ENCODE measurements at places on chromosomes 13 and 19.
A peak's percentile ranks its signal among the peaks of the same experiment; 100 is the strongest.

GRCh38 chr13:73138638-73139491 lies 80.1 kb downstream of the KLF5 start:
- no peak for DNase-seq

GRCh38 chr13:48849515-48849914 lies 126.2 kb upstream of the FNDC3A start:
- no peak for DNase-seq

GRCh38 chr19:18660051-18660910 lies 23.2 kb upstream of the CRTC1 start:
- DNase-seq = no peak

- DNase-seq = no peak
Observed at GRCh38 chr19:49713236-49713845, 22.4 kb downstream of the CPT1C start.

GRCh38 chr13:84399320-84400085 lies 517.2 kb upstream of the SLITRK1 start:
- no peak for DNase-seq

- no peak for DNase-seq
Observed at GRCh38 chr19:41542622-41543021, 33.3 kb upstream of the CEACAM21 start.

- DNase-seq = no peak
Observed at GRCh38 chr19:3045885-3046697, 16.2 kb downstream of the TLE5 start.

DNA sequence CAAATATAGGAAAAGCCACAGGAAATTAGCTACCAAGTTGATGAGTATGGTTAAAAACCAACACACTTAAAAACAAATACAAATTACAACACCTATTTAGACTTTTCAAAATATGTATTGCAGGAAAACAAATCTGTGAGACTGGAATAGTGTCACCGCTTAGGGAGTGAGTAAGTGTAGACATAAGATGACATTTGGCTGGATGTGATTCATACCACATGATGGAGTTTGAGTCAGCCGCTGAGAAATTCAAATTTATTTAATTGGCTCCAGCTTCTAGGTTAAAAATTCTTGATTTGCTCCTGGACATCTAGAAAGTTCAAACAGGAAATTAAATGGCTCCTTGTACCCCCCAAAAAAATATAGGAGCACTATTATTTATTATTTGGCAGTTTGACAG lies 531.7 kb downstream of the SLITRK1 start:
- no peak for DNase-seq

DNA sequence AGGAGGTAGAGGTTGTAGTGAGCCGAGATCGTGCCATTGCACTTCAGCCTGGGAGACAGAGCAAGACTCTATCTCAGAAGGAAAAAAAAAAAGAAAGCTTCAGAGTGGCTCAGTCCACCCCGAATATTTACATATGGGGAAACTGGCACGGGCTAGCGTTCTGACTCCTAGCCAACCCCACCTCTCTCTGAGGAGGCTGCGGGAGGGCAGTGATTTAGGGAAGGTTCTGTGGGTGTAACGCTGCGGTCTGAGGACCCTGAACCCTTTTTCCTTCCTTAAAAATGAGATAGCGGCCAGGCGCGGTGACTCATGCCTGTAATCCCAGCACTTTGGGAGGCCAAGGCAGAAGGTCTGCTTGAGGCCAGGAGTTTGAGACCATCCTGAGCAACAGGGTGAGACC lies 5.0 kb downstream of the LRRC25 start:
- DNase-seq = no peak

GRCh38 chr19:16024266-16025107 lies 51.8 kb upstream of the TPM4 start:
- no peak for DNase-seq

DNA sequence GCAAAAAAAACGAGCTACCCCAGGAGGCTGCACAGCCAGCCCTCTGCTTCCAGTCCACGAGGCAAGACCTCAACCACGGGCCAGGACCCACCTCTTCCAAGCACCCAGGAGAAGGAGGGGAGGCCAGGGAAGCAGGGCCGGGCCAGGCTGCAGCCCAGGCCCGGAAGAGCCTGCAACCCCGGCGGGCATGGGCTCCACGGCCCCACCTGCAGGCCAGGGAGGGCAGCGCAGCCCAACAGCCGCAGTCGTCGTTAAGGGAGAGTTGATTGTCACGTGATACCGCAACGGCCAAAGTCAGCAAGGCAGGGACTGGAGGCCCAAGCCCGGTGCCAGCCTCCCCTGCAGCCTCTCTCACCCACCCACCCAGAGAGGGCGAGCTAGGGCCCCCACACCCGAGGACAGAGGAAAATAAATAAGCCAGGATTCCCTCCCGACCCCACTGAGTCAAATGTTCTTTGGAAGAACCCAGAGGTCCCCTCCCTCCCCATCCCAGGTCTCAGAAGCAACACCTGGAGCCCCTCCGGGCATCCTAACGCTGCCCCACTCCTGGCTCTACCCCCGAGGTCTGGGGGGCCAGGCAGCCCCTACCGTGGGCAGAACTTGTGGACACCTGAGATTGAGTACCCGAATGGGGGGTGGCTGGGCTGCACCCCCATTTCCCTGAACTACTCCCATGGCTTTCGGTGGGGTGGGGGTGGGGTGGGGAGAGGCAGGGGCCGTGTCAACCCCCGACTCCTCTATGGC lies 5.2 kb upstream of the REXO1 start:
- peak; percentile 72 for DNase-seq

- no peak for DNase-seq
Observed at GRCh38 chr13:89627996-89628395, 1719.5 kb upstream of the MIR17HG start.

DNA sequence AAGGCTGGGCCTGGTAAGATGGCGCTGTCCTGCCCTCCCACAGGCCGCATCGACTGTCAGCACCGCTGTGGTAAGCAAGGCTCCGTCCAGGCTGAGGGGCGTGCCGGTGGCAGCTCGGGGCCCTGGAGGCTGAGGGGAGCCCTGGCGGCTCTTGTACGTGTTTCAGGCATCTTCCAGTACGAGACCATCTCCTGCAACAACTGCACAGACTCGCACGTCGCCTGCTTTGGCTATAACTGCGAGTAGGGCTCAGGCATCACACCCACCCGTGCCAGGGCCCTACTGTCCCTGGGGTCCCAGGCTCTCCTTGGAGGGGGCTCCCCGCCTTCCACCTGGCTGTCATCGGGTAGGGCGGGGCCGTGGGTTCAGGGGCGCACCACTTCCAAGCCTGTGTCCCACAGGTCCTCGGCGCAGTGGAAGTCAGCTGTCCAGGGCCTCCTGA lies 1.2 kb downstream of the IZUMO4 start:
- no peak for DNase-seq

- peak; percentile 67 for DNase-seq
Observed at GRCh38 chr13:34591900-34592529, 350.1 kb upstream of the NBEA start.

- no peak for DNase-seq
Observed at GRCh38 chr19:19211499-19212420, at the start of gene NCAN. Gene NCAN, plus strand, starts transcription at chr19:19211958. Its CDS starts 4,996 bp downstream, at chr19:19216954.

- no peak for DNase-seq
Observed at GRCh38 chr19:45117671-45118070, 24.7 kb downstream of the PPP1R37 start.

DNA sequence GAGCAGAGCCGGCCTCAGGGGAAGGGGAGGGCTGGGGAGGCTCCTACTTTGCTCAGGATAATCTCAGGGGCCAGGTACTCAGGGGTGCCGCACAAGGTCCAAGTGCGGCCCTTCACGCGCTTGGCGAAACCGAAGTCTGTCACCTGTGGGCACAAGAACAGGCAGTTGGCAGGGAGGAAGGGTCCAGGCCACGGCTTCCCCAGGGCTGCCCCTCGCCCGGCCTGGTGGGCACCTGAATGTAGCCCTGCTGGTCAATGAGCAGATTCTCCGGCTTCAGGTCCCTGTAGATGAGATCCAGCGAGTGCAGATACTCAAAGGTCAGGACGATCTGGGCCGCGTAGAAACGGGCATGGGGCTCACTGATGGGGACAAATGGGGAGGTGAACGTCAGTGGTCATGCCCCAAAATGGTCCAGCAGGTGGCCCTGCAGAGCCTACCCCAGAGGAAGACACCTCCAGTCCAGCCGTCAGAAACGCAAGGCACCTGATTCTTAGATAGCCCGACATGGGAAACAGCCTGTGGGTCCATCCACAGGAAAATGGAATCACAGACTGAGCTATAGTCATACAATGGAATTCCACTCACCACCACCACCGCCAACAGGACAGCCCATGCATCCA lies 7.1 kb upstream of the SAMD1 start:
- DNase-seq = no peak

DNA sequence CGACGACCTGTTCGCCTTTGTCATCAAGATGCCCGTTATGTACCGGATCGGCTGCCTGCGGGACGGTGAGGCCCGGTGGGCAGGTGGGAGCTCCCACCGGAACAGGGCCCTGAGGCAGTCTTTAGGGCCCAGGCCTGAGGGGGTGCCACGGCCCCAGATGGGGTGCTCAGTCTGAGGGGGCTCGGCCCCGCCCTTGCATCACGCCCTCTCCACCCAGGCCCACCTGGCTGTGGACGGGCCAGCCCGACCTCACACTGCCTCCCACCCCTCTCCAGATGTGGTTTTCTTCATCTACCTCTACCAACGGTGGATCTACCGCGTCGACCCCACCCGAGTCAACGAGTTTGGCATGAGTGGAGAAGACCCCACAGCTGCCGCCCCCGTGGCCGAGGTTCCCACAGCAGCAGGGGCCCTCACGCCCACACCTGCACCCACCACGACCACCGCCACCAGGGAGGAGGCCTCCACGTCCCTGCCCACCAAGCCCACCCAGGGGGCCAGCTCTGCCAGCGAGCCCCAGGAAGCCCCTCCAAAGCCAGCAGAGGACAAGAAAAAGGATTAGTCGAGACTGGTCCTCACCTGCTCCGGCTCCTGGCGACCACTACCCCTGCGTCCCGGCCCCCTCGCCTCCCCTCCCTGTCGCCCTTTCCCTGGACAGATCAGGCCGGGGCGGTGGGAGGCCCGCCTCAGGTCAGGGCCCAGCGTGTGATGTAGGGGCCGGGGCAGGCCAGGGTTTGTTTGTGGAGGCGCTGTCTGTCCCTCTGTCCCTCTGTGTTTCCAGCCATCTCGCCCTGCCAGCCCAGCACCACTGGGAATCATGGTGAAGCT lies 8.7 kb upstream of the RELB start:
- no peak for DNase-seq

DNA sequence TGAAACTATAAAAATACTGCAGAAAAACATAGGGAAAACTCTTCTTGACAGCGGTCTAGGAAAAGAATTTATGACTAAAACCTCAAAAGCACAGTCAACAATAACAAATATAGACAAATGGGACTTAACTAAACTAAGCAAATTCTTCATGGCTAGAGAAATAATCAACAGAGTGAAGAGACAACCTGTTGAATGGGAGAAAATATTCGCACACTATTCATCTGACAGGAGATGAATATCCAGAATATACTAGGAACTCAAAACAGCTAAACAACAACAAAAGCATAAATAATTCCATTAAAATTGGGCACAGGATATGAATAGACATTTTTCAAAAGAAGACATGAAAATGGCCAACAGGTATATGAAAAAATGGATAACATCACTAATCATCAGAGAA lies 303.6 kb upstream of the PRR20A start:
- no peak for DNase-seq

DNA sequence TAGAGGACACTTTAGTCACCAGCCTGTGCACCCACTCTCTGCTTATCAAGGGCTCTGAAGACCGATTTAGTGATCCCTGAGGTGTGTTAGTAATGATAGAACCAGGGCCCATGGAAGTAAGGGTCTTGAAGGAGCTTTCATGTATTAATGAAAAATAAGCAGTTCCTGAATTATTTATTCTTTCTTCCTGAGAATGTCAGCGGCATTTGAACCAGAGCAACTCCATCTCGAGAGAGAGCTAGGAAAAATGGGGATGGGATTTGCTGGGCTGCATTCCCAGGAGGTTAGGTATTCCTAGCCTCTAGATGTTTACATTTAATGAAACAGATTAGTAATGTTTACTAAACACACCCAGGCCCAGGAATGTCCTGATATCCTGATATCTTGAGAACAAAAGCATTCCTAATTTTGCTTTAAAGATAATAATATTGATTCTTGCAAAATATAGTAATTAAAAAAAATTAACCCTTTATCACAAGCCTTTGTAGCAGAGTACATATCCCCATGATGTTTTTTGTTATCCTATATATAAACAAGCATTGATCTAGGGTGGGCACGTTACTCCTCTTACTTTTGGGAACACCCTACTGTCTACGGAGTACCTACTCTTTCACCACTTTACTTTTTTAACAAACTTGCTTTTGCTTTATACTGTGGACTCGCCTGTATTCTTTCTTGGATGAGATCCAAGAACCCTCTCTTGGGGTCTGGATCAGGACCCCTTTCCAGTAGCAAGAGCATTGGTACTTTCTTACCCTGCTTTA lies 63.1 kb downstream of the COG3 start:
- DNase-seq = no peak

DNA sequence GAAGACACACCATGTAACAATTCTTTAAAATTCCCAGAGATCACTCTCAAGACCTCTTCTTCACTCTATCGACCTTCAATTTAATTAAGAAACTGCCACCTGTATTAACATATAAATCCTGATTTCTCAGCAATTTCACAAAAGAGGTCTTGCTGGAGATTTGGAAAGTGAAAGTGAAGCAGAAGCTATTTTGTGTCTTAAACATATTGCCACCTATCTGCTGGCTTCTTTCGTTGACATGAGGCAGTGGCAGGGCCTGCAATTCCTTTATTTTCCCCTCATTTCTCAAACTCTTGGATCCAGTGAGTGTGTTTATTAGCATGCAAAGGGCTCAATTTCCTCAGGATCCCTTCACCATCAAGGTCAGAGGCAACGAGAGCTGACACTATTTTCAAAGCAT lies 780.2 kb upstream of the SLITRK1 start:
- DNase-seq = no peak

GRCh38 chr13:40442231-40442630 lies 224.2 kb downstream of the FOXO1 start:
- no peak for DNase-seq

GRCh38 chr13:79245937-79246577 lies 160.0 kb downstream of the RBM26 start:
- DNase-seq = no peak

DNA sequence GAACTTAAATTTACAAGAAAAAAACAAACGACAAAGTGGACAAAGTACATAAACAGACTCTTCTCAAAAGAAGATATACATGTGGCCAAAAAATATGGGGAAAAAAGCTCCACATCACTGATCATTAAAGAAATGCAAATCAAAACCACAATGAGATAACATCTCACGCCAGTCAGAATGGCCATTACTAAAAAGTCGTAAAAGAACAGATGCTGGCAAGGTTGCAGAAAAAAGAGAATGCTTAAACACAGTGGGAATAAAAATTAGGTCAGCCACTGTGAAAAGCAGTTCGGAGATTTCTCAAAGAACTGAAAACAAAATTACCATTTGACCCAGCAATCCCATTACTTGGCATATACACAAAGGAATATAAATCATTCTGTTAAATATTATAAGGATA lies 132.7 kb downstream of the UGGT2 start:
- no peak for DNase-seq

Measured in right hindlimb (tissue), 1 donor.